T1000 (cell line): ENCODE measurements at places on chromosomes 5 and 9.

GRCh38 chr5:87303324-87303723 is 35.6 kb downstream of the RASA1 start:
- no peak for DNase-seq

- no peak for DNase-seq
These were observed 581.2 kb downstream of the CDH18 start for GRCh38 chr5:19406576-19407365.

DNA sequence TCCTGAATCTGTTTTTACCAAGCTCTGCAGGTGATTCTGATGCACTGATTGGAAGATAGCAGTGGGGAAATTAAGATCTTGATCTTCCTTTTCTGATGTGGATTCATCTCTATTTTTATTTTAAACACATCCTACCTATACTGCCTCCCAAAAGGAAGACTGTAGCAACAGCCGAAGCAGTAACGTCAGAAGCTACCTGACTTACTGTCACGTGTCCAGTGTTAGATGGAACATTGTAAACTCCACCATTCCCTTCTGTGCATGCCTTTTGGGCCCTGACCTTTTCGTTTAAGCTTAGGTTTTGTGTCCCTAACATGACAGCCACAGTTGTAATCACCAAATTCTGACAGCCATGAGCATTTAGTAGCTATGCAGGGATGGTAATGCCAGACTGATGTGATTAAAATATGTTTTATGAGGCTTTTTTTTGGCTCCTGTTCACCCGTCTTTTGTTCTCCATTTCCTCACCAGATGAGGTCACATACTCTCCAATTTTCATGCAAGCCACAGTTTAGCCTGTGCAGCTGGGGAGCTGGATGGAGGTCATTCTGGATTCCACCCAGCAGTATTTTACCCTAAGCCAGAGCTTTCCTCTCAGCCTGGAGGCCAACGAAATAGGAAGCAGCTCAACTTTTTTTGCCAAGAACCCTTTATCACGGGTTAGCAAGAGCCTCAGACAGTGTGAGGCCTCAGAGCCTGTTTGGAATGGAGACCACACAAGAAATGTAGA is 15.6 kb upstream of the FOXD1 start:
- DNase-seq: no peak

DNA sequence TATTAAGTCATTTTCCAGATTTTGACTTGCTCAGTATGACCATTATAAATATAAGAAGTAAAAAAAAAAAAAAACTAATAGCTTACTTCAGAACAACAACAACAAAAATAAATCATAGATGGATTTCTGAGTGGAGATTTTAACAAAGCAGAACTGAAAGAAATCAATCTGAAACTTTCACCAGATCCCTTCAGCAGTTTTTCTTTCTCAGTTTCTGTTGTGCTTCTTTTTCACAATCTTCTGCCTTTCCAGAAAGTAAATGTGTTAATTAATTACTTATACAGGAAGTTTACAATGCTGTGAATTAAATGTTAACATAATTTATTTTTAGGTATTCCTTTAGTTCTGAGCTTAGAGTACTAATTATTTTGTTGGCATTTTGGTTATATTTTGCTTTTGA is 73.5 kb downstream of the CHSY3 start:
- no peak for DNase-seq

DNA sequence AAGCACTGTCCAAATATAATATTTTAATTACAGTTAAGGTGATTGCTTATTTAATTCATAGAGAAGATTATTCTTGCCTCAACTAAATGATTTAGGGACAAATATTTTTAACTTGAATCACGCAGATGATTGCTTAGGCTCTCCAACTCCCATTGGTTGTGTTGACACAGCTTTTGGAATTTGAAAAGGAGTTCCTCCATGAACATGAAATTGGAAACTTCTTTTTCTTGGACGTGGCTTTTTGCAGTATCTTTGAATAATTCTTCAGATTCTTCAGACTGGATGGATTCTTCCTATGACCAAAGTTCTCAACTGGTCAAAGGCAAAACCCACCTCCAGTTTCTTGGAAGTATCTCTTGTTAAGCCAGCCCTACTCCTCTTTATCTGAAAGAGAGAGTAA is 456.4 kb upstream of the KLF4 start:
- DNase-seq: no peak

- no peak for DNase-seq
These were observed 699.4 kb downstream of the PTPRD start for GRCh38 chr9:9913276-9913832.
